Cerebellum (tissue), 4 donors: ENCODE measurements at places on chromosomes 11 and 22. TPM values are rescaled to one million over a fixed set of nuclear protein-coding genes. Genes with fewer than 3 reads are reported as not detected.

DNA sequence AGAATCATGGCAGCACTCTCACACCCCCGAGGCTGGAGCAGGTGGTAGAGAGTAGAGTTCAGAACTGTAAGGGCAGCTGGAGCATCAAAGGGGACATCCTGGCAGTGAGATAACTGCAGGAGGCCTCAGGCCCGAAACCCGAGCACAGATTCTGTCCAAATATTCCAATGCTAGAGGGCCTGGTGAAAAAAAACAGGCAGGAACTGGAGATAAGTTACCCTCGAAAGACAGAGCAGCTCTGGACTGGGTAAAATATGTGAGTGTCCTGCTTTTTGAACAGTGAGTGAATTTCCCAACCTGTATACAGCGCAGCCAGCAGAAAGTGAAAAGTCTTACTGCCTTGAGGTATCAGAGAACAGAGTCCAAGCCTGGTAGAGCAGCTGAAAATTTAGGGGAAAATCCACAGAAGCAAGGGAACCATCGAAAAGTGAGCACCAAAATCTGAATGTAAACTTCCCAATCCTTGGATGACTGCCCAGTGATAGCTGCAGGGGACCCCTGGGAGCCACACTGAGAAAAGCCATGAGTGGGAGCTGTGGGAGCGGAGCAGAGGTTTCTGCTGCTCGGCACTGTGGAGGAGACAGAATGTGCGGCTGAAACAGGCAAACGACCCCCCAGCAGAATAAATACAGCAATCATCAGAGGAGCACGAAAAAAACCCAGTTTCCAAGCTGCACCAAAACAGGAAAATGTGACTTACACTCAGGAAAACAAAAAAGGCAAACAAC, 50.6 kb downstream of the WNT11 start:
- no peak for DNase-seq

- no peak for DNase-seq
These were observed 1.6 kb downstream of the LRRN4CL start for GRCh38 chr11:62687508-62688396.

GRCh38 chr11:61332797-61333549, at the start of the genes DDB1 and TKFC:
Gene DDB1, minus strand, starts transcription at chr11:61333105. Its CDS starts 137 bp downstream, at chr11:61332968.
Gene TKFC, plus strand, starts transcription at chr11:61333228. Its CDS starts 1,501 bp downstream, at chr11:61334729.
- peak; percentile 97 for DNase-seq

- no peak for DNase-seq
These were observed 364.7 kb downstream of the TTC28 start for GRCh38 chr22:28314959-28315358.

The CYP2D6 gene
- 2.5 TPM for total RNA-seq
